ENCODE measurements at places on chromosomes 7 and 10.

DNA sequence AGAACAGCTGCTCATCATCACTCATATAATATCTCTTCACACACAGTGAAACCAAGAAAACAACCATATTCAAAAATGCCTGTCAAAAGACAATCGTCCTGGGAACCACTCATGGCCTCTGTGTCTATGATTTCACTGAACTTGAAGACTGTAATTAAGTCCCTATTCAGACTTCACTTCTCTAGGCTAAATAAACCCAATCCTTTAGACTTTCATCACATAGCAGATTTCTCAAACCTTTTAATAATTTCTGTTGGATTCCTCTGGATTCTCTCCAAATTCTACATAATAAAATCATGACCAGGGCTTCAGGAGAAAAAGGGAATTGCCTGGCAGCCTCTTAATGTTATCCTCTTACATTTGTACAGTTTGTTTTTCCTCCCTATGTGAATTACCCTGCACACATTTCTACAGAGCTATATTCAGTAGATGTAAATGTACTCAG is 201.1 kb downstream of the LRRN3 start:
- DNase-seq = no peak

- DNase-seq = no peak
Measured at GRCh38 chr7:133401225-133401624, 148.3 kb downstream of the EXOC4 start.

GRCh38 chr10:124906551-124907001 is 35.3 kb upstream of the ZRANB1 start:
- DNase-seq = no peak

DNA sequence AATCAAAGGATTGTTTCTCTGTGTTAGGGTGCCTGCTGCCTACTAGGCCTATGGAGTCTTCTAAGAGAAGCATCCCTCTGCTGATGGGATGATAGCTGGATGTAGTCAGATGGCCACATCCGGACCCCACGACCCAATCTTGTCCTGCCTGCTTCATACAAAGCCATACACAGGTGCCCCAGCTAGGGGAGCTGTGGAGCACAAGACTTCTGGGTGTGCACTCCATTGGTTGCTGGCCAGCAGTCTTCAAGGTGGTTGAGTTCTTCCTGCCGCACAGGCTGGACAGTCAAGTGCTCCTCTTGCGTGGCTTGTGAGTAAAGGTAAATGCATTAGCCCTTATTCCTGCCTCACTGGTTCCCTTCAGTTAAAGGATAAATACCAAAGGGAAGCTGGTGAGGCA is 120.2 kb downstream of the TEX36 start:
- DNase-seq = no peak

DNA sequence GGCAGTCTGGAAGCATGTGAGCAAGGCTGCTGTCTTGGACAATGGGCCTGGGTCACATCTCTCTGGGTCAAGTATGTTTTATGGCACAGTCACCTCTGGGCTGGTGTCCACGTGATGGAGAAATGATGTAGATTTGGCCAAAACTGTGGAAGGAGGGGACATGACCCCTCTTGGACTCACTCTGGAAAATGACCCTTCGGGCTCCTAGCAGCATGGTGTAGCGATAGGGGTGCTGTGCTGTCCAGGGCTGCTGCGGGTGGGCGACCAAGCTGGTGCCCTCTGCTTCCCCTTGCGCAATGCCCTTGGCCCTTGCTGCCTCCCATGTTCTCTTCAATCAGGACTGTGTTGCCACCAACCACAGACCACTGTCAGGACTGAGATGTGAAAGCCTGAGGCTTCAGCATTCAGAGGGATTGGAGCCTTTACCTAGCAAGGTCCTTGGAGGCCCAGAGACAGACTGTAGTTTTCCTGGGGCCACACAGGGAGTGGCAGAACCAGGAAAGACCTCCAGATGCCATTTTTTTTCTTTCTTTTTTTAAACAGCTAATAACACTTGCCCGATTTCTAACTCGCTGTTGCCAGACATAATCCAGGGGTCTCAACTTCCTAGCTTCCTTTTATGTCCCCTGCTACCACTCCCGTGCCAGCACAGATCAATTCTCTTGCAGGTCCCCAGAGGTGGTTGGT is 6.1 kb downstream of the CYP26A1 start:
- no peak for DNase-seq

DNA sequence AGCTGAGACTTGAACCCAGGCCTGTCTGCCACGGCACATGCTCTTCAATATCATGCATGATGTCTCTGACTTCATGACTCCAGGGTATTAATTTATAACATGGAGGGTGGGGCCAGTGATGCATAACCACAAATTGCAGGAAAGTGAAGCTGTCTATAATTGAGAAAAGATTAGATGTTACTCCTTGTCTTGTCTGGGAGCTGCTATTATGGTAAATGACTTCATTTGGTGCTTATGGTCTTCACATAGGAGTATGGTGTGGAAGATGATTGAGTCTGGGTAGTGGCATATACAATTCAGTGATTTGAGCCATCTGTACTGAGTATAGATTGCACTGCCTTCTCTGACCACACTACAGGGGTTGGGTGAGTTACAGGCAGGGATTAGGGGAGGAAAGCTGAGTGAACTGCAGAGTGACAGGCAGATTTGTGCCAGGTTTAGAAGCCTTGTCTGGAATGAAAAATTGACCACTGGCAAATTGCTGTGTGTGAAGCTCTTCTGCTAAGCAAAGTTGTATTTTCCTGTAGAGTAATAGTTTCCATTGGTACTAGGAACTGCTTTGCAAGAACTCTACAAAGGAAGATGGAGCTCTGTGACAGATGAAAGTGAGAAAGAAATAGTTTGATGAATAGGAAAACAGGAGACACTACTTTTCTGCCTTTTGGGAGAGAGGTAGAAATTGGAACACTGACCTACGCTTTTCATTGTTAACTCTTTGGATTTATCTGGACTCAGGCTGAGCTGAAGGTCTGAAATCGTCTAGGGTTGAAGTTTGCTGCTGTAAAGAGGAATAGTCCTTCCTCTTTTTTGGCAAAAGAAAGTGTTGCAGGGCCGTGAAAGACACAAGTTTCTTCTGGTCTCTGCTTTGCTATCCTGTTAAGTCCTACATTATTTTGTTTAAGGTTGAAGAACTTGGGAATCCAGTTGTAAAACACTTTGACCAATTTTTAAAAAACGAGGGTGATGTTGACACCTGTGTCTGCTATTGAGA is 2.7 kb downstream of the SND1 start:
- DNase-seq = no peak

DNA sequence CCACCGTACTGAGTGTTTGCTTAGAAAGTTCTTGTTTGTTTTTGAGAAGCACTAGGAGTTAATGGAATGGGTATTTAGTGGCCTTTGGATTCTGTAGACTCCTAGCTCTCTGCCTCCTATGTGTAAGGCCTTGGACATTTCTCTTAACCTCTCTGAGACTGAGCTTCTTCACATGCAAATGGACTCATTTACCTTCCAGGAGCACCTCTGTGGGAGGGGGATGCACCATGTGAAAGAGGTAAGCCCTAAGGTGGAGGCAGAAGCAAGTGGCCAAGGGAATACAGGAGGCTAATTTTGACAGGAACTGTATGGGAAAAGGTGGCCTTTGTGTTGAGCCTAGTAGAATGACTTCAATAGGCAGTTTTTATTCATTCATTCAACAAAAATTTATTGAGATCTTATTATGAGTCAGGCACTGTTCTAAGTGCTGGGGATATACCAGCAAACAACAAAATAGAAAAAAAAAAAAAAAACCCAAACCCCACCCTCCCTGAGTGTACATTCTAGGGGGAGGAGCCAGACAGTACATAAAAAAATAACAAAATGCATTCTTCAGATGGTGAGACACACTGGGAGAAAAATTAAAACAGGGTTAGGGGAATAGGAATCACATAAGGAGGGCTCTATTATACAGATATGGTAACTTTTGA is 9.2 kb upstream of the EPHA1 start:
- DNase-seq = no peak

DNA sequence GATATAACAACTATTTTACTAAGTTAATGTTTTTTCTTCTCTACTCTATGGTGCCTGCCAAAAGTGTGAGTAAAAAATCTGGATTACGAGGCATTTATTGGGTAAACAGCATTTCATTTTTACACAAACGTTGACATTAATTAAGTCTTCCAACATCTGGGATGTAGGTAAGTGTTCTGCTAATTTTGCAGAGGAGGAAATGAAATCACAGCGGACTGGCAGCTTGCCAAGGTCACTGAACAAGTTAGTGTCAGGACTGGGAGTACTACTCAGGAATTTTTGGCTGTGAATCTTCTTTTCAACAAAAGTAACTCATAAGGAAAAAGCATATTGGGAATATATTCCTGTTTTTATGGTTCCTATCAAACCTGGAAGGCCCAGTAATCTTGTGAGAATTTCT is 612.1 kb upstream of the FZD8 start:
- DNase-seq = no peak

DNA sequence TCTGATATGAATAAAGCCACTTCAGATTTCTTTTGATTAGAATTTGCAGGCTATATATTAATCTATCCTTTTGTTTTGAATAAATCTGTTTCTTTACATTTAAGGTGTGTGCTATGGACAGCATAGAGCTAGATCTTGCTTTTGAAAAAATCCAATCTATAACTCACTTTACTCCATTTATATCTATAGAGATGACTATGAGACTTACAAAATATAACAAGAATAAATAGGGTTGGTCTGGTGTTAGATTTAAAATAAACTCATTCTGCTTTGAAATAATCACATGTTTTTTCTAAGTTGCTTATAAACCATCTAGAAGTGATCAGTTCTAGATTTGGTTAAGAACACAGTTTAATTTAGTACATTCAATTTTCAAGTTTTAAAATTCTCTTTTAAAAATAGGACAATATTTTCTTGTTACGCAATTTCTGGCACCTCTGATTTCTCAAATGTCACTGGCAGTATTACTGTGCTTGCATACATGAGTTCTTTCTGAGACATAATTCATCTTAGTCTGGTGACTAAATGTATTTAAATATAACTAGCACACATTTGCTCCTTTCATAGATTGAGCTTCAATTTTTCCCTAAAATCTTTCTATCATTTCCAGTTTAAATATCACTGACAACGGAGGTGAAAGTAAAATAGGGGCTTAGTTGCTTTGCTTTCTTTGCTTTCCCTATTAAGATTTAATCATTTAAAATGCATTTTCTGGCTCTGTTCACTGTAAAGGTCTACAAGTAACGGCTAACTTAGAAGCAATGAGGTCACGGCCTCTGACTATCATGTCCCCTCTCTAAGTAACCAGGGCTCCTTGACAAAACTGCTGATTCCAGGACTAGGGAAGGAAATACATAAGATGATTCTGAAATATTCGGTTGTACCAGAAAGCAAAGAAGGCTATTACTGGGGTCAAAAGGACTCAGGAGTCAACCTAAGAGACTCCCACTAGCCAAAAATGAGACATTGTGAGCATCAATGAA is 89.3 kb downstream of the ICA1 start:
- no peak for DNase-seq

DNA sequence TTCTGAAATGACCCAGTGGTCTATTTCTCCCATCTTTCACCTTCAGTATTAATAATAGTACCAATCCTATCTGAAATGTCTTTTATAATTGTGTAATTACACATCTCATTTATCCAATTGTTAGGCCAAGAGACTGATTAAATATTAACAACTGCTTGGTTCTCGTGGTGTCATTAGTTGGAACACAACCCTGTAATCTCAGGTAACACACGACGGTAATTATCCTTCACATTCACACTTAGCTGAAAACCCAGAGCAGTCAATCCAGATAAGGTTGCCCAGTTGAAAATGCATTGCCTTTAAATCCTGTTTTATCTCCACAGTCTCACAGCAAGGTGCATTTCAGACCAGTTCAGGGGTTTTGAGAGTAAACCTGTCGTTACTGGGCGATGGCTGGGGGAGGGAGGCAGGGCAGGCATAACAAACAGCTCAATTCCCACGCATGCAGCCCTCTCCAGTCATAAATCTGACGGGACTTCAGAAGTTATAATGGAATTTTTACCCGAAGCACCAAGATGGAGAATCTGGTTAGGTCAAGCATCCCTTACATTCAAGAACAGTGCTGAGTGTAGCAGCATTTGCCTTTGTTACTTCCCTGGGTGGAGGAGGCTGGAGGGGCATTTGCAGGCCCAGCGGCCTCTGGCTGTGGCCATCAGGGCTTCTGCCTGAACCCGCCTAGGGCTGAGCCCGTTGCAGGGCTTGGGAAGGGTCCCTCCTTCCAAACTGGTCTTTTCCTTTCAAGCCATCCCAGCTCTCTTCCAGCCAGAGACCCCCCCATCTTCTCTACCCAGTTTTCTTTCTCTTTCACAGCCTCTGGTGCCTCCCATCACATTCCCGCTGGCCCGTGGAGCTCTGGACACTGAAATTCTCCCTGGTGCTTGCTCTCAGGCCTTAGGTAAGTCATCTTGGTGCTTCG is 201.0 kb upstream of the LYZL2 start:
- DNase-seq = no peak

- no peak for DNase-seq
Measured at GRCh38 chr7:7642081-7642480, 1.5 kb downstream of the UMAD1 start.

GRCh38 chr10:117534321-117535297 is 7.9 kb upstream of the EMX2 start:
- no peak for DNase-seq

DNA sequence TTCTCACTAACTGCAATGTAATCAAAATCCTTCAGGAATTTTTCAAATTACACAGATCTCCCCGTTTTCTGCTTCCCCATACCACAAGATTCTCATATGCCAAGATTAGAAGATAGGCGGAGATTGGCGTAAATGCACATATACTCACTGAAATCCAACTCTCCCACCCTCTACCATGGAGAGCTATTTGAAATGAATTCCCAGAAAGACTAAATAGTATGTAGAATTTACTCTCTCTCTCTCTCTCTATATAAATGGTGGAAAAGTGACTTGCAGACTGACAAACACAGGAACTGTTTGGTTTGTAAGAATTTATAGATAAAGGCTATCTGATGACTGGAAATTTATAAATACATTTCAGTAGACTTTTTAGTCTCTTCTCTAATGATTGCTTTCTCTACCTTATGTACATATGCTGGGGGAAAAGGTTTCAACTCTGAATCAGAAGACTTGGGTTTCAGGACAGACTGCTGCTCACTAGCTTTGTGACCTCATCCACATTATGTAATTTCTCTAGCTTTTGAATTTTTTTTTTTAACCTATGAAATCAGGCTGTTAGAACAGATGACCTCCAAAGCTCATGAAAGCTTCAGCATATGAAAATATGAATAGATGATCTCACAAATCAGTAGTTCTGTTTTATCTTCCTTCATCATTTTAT is 67.8 kb upstream of the CSTF2T start:
- DNase-seq = no peak
